Germinal center (tissue), 1 donor: ENCODE measurements at places on chromosomes 5 and 9.
A peak's percentile ranks its signal among the peaks of the same experiment; 100 is the strongest.

- no peak for DNase-seq
These were observed 384.1 kb downstream of the DMRT2 start for GRCh38 chr9:1434052-1434767.

DNA sequence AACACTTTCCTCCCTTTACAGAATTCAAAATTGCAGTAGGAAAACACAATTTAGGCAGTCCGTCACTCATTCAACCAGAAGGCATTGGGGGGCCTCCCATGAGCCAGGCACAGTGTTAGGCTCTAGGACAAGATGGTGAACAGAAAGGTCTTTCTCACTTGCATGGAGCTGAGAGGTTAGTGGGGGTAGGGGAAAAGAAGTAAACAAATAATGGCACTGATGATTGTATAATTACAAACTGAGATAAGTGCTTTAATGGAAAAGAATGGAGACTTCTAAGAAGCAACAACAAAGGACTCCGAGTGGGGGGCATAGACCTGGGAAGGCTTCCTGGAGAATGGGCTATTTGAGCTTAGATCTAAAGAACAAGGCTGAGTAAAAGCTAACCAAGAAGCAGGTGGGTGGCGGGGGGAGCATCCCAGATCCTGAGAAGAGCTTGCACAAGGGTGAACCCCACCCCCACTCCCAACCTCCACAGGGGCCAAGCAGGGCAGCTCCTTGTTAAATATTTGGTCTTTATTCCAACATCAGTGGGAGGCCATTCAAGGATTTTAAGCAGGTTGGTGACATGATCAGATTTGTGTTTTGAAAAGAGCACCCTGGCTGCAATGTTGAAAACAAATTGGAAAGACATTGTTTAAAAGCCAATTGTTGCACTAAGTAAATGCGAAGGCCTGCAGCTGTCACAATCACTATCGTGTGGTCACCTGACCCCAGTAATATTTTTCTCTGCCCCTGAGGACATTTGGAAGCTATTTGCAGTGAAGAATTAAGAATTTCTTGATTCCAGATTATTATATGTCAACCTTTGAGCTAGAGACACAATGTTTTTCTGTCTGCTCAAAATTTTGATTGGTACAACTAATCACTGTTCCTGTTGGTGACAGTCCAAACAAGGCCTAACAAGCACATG, 73.9 kb upstream of the EFNA5 start:
- DNase-seq = no peak

GRCh38 chr9:107635803-107636174, 146.2 kb upstream of the KLF4 start:
- no peak for DNase-seq

GRCh38 chr5:58326022-58326421, 133.9 kb downstream of the PLK2 start:
- DNase-seq = no peak

DNA sequence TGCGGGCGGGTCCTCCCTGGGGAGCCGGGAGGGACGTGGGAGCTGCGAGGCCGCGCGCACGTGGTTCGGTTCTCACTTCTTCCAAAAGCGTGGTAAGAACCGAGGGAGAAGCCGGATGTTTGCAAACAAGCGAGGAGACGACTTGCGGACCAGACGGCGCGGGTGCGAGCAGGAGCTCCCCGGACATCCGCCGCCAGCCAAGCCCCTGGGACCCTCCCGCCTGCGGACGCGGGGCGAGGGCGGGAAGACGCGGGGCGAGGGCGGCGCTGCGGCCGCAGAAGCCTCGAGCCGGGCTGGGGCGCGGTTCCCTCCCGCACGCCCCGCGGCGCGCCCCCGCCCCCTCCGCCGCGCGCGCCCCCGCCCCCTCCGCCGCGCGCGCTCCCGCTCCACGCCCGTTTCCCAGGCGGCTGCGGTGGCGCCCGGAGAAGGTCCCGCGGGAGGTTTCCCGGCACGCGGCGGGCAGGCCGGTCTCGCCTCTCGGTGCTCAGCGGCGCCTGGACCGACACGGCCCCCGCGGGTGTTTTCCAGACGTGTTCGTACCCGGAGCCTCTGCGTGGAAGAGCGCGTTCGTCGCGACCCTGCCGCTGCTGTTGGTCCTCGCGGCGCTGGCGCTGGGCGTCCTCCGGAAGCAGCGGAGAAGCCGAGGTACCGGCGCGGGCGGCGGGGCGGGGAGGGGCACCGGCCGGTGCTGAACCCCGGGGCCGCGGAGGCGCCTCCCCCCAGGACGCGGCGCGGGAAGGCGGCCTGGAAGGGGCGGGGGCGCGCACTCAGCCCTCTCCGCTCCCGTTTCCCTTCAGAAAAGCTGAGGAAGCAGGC, 12.8 kb downstream of the BTNL9 start:
- peak; percentile 57 for DNase-seq

DNA sequence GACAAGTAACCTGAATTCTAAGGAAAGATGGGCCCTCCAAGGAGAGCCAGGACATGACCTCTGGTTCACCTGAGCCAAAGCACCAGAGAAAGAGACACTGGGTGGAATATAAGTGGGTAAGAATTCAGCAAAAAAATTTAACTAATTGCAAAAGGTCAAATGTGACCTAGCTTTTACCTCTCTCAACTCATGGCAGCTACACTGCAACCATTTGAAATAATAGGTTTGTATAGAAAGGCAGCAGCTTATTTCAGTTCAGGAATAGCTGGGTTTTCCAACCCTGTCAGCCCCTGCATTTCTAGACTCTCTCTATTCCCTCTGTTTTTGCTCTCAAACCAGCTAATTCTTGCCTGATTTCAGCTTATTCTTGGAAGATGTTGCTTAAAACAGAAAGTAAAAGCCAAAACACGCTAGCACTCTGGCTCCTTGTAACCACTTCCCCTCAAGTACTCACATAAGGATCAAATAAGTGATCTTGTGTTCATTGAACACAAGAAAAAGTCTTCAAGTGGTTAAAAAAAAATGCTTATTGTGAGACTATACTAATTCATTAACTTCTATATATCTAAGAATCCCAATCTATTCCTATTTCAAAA, 101.1 kb upstream of the NR4A3 start:
- no peak for DNase-seq

GRCh38 chr5:149561848-149562247, 10.6 kb upstream of the CSNK1A1 start:
- no peak for DNase-seq

DNA sequence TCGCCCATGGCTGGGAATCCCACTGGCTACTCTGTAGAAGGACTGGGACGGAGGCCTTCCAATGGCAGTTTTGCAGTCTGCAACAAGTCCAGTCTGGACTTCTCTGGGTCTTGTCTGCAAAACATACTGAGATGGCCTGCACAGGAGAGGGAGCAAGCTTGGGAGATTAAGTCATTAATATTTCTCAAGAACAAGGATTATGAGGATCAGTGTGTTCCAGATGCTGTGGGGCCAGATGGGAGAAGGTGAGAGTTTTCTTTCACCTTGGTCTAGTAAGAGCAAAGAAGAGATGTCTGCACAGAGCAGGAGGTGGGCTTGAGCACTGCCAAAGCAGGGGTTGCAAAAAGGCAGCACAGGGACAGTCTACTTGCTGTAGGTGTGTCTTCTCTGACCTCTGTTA, at the start of gene PDE6A:
TSS of gene PDE6A (minus strand) at position 128 of the 400 bp plus-strand sequence. CDS start at position 8, 120 bp downstream.
- DNase-seq = no peak

- peak; percentile 23 for DNase-seq
These were observed 296 bp downstream of the ZSWIM6 start for GRCh38 chr5:61332358-61332749.

- DNase-seq = no peak
These were observed 46.0 kb upstream of the OR2K2 start for GRCh38 chr9:111375817-111376564.

GRCh38 chr9:110112792-110113191, 95.2 kb downstream of the C9orf152 start:
- DNase-seq = peak; percentile 39

DNA sequence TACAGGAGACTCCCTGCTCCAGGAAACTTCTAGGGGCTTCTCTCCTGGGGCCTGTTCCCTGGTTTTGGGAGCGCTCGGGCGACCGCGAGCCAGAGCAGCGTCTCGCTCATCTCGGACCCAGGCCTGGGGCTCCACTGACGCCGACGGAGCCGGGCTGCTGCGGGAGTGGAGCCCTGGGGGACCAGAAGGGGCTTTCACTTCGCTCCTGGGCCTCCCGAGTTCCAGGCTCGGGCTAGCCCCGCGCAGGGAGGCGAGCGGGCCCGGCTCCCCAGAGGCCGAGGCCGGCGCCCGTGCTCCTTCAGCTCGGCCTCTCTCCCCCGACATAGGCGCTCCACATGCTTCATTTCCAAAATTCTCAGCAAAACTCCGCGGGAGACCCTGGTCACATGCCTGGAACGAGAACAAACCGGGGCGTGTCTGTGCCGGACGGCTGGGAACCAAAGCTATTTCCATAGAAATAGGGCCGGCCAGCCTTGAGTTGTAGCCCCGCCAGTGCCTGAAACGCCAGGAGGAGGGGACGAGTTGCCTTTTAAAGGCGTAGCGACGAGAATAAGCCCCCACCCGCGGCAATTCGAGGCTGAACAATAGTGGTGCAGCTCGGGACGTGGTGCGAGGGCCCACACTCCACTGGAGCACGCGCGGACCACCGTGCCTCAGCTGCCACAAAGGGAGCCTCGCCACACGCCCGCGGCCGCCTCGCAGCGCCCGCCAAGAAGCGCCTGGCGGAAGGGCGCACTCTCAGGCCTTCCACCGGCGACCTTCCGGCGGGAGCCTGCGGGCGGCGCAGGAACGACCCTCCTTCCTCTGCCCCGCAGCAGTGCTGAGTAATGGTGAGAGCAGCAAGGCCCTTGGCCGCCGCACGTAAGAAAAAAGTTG, 1.1 kb upstream of the G3BP1 start:
- DNase-seq = peak; percentile 59

DNA sequence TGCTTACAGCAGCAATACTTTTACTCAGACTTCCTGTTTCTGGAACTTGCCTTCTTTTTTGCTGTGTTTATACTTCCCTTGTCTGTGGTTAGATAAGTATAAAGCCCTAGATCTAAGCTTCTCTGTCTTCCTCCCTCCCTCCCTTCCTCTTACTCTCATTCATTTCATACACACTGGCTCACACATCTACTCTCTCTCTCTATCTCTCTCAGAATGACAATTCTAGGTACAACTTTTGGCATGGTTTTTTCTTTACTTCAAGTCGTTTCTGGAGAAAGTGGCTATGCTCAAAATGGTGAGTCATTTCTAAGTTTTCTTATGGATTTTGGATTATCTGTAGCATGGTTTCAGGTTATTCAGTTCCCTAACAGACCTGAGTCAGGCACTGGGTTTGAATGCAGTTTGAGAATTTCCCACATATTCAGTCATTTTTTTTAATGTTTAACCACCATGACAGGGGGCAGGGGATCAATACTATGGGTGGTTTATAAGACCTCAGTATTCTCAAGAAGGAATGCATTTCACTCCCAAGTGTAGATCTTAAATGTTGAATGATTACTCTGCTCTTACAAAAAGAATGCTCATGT, at the start of gene IL7R:
TSS of gene IL7R (plus strand) at position 127 of the 587 bp plus-strand sequence. CDS start at position 214, 87 bp downstream.
- no peak for DNase-seq

GRCh38 chr5:132059043-132059695, 1.3 kb upstream of the IL3 start:
- no peak for DNase-seq

DNA sequence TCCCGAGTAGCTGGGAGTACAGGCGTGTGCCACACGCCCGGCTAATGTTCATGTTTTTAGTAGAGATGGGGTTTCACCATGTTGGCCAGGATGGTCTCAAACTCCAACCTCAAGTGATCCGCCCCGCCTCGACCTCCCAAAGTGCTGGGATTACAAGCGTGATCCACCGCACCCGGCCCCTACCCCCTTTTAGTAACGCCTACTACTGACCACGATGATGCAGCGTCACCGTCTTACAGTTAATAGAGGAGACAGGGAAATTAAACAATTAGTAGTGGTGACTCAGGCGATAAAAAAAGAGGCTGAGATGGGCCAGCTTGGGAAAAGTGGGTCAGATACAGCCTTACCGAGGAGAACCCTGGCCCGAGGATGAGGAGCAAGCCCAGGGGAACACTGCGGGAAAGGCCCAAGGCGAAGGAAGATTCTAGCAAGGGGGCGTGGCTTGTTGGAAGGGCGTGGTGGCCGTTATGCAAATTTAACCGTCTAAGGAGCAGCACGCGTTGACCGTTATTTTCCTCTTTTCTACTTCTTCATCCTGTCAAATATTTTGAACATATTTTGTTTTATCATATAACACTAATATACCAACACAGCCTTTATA, 1.6 kb upstream of the SETX start:
- no peak for DNase-seq

DNA sequence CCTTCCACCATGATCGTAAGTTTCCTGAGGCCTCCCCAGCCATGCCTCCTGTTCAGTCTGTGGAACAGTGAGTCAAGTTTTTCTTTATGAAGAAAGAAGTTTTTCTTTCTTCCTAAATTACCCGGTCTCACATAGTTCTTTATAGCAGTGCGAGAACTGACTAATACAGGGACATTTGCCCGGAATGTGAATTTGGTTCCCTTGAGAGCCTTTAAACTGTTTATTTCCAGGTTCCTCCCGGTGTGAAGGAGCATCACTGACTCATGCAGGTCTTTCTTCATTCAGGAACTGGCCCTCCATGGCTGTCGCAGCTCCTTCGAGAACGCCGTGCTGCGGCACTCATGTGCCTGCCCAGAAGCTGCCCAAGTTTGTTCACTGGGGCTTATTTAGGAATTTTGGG, 87.7 kb downstream of the PTCH1 start:
- DNase-seq = no peak

- DNase-seq = no peak
These were observed 254.6 kb upstream of the SLC24A2 start for GRCh38 chr9:20043461-20043860.

GRCh38 chr5:173004013-173004412, 20.4 kb downstream of the ATP6V0E1 start:
- no peak for DNase-seq

DNA sequence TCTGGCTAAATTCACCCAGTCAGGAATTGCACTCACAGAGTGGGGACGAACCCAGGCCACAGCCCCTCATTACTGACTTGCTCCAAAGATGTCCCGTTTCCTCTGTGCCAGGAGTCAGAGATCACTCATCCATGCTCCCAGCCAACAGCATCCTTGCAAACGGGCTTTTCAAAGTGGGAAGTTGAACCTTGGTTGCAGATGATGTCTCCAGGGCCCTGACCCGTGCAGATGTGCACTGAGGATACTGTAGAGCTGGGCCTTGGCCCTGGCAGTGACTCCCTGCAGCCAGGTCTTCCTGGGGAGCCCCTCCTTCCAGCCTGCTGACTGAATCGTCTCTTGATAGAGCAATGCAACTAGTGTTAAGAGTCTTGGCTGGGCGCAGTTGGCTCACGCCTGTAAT, 22.3 kb downstream of the TCF7 start:
- no peak for DNase-seq

DNA sequence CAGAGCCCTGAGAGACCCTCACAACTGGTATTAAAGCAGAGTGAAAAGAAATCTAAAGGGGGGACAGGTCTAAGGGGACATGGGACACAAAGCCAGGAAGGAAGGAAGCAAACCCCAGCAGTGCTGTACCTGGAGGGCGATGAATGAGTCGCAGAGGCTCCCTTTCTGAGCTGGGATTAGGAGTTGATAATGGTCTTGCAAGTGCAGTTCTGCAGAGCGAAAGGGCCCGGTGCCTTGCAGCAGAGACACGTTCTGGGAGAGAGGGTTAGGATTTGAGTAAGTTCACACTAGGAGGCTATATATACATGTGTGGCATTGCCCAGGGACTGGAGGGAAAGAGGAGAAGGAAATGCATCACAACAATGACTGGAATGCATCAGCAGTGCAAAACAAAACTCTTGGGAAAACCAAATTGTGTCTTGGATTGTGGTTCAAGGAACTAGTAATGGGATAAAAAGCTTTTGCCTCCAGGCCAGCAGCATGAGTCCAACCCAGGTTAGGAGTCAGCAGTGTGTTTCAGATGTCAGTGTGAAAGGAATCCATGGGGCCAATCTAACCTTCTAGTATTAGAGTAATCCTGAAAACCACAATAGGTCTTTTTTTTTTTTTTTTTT, 38.8 kb upstream of the LIFR start:
- no peak for DNase-seq
